ENCODE measurements at places on chromosomes 11 and 22.

DNA sequence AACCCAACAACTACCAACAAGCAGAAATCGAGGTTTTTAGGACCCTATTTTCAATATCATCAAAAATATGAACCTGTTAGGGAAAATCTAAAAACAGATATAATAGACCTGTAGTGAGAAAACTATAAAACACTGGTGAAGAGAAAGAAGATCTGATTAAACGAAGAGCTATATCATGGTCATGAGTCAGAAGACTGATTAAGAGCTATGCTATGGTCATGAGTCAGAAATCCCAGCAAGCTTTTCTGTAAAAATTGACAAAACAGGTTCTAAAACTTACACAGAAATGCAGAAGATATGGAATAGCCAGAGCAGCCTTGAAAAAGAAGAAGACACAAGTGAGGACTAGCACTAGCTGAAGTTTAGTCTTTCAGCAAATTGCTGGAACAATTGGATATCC is 345.0 kb downstream of the TBC1D22A start:
- DNase-seq, result no peak

DNA sequence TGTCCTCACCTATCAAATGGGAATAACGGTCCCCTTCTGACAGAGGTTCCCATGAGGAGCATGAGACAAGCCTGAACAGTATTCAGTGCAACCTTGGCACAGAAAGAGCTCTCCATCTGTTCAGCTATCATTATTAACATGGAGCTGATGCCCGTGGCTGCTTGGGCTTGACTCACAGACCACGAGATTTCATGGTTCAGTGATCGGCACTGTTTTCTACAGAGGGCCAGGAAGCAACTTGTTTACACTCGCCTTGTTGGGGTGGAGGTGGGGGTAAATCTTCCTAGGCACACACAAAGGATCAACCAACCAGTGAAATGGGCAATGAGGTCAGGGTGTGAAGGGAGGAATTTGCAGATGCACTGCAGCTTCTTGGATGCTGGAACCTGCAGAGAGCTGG is 88.2 kb downstream of the CWC15 start:
- DNase-seq, result no peak

DNA sequence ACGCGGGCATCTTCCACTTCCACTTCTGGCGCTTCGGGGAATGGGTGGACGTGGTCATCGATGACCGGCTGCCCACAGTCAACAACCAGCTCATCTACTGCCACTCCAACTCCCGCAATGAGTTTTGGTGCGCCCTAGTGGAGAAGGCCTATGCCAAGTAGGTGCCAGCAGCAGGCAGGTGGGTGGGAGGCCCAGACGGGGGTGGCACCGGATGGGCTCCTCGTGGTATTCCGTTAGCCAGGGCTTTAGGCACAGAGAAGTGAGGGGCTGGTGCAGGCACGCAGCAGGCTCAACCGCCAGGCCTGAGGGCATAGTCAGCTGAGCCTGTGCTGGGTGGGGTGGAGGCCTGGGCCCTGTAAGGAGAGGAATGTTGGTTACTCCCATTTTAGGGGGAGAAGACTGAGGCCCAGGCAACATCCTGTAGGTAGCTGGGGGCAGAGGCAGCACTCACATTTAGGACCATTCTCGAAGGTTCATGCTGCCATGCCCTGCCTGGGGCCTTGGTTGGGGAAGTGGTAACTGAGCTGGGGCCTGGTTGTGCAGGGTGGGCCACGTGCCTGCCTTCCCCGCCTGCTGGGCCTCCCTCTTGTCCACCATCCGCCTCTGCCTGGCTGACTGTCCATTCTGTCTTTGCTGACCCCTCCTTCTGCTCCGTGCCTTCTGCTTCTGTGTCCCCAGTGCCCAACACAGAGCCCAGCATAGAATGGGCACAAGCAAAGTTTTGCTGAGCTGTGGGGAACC is 10.2 kb downstream of the OMP start:
- DNase-seq, result no peak

DNA sequence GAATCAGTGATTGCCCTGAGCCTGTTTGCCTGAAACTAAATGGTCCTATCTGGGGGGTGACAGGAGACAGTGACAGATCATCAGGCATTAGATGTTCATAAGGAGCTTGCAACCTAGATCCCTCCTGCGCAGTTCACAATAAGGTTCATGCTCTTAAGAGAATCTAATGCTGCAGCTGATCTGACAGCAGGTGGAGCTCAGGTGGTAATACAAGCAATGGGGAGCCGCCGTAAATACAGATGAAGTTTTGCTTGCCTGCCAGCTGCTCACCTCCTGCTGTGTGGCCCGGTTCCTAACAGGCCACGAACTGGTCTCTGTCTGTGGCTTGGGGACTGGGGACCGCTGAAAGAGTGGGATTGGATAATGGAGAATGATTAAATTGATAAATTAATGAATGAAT is 14.0 kb downstream of the NOX4 start:
- no peak for DNase-seq

DNA sequence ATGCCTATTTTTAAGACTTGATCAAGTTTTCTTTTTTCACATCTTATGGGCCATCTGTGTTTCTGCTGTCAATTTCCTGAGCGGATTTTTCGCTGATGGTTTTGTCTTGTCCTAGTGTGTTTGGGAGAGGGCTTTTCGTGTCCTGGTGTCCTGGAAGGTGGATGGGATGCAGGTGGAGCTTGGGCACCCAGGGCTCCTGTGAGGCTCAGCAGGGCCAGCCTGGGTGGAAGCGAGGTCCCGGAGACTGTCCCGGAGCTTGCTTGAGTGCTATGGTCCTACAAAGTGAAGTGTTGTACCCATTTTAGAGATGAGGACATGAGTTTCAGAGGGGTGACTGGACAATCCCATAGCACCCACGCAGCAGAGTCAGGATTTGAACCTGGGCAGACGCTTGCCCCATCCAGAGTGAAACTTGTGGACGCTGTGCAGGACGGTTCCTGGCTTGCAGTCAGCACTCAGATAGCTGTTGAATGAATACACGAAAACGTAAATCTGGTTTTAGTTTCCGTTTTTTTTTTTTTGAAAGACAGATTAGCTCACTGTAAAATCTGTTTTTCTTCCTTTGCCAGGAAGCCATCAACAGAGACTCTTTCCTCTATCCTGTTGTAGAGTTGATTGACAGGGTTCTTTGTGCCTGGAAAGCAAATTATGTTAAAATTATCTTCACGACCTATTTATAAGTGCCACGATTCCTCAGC is 64.1 kb downstream of the TBC1D22A start:
- DNase-seq, result no peak

DNA sequence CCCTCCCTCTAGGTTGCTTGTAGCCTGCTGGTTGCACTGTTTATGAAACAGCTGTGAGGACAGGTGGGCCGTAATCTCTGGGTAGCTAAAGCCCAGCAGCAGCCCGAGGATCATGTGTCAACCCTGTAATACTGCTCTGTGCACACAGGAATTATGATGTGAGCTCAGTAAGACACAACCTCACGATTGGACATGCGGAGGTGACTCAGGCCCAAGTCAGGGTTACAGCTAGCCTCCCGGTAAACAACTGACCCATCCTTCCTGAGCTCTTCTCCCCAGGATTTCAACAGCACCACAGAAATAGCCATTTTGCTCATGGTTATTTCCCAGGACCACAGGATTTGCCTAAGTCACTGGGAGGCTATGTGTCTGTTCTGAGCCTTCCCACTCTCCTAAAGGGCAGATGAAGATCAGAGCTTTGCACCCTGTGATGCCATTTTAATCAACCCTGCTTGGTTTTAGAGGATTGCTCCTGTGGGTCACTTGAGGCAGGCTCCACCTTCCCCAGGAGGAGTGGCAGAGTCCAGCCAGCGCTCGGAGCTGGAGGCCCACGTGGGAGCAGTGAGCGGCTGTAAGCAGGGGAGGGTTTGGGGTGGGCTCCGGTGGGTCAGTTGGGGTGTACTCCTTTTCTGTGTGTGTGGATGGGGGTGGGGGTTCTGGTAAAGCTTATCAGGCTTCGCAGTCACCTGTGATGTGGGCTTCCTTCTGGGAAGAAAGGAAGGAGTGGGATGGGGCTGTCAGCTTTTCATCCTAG is at the start of gene AMPD3:
TSS of gene AMPD3 (plus strand) at position 387 of the 754 bp plus-strand sequence. CDS start 6,256 bp downstream, outside the sequence.
- DNase-seq, result no peak

GRCh38 chr11:75398906-75399305 is 412 bp upstream of the RPS3 start:
- no peak for DNase-seq

- DNase-seq, result peak; percentile 71
Measured at GRCh38 chr22:37501610-37502341, 15.6 kb upstream of the MFNG start.

DNA sequence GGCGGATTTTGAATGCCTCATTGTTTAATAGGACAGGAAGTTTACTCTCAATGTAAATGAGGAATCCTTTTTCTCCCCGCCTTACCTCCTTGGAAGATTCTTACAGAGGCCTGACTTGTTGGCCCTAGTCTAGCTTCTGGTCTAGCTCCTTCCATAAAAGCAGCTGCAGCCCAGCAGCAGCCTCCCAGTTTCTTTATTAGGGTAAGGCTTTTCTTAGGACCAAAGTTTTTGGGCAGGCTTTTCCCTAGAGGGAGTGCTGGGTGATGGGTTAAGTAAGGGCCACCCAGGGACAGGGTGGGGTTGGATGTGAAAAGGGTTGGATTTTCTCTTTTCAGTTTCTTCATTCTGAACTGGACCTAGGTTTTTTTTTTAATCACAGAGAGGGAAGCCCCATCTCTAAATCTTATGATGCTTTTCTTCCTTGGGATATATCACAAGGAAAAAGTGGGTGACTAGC is 49.7 kb downstream of the LIF start:
- DNase-seq, result no peak

- DNase-seq, result no peak
Measured at GRCh38 chr22:27801616-27802345, at the start of gene MN1. Gene MN1, minus strand, starts transcription at chr22:27801756. Its CDS starts 1,213 bp downstream, at chr22:27800543.

GRCh38 chr11:127890030-127890615 is 697.2 kb downstream of the ETS1 start:
- DNase-seq, result no peak

DNA sequence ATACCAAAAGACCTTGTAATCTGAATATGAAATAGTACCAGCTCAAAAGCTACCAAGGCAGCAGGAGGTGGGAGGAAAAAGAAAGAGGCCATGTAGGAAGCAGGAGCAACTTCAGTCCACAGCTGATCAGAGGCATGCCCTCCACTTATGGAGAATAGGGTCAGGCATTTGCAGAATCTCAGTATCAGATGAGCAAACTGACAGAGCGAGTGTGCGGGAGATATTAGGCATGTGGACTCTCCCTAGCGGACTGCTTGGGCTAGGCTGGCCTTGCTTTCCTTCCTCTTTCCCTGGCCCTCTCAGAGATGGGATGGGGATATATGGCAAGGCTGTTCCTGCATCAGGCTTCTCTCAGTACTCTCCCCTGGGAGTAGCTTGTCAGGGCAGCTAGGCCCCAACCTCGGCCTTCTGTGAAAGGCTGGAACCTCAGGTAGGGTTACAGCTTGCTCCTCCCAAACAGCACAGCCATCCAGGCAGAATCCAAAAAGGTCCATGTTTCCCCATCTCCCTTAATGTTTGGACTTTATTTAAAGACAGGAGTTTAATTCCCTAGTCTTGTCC is 37.0 kb downstream of the ETS1 start:
- no peak for DNase-seq

GRCh38 chr11:118198370-118198769 is 21.9 kb upstream of the SCN2B start:
- DNase-seq, result peak; percentile 69

- no peak for DNase-seq
Measured at GRCh38 chr11:86670911-86671310, 1.5 kb downstream of the ME3 start.

DNA sequence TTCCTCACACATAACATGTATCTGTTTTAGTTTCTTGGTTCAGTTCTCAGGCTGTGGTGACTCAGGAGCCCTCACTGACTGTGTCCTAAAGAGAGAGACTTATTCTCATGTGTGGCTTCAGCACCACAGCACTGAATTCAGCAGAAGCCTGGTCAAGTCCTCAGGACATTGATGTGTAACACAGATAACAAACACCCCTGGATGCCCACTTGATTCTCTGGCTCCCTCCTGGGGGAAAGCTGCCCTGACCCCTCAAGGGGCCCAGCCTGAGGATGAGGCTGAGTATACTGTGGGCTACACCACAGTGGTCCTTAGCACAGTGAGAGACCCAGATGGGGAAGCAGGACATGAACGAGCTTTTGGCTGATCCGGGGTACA is 87.2 kb upstream of the VPREB1 start:
- no peak for DNase-seq

DNA sequence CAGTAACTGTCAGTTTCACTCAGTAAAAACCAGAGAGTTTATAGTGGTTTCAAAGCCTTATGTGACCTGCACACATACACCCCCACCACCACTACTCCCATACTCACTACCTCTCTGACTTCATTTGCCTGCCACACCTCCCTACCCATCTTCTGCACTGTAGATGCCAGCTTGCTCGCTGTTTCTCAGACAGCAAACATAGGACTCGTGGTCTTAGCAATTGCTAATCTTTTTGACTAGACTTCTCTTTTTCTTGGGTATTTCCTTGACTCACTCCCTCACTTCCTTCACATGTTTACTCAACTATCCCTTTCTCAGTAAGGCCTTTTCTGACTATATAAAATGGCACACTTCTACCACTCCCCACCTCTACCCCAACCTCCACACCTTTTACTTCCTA is 27.8 kb downstream of the CEP295 start:
- DNase-seq, result no peak

GRCh38 chr11:93686226-93686625 is 24.7 kb downstream of the CEP295 start:
- no peak for DNase-seq

DNA sequence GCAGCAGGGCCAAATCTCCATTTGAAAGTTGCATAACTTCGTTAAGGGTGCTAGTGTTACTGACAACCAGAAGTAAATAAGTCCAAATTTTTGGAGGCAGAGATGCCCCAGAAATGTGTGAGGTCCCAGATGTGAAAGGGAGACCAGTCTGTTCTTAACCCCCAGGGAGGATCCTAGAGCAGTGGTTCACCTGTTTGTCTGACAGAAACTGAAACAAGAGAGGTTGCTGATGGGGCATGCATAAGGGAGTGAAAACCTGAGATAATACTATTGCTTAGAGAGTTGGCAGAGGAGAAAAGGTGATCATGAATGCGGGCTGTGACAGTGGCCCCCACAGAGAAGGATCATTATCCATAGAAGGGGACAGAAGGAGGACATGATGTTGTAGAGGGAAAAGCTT is 3.8 kb downstream of the CBLIF start:
- no peak for DNase-seq

- DNase-seq, result no peak
Measured at GRCh38 chr22:20572132-20572802, 64.9 kb downstream of the MED15 start.

DNA sequence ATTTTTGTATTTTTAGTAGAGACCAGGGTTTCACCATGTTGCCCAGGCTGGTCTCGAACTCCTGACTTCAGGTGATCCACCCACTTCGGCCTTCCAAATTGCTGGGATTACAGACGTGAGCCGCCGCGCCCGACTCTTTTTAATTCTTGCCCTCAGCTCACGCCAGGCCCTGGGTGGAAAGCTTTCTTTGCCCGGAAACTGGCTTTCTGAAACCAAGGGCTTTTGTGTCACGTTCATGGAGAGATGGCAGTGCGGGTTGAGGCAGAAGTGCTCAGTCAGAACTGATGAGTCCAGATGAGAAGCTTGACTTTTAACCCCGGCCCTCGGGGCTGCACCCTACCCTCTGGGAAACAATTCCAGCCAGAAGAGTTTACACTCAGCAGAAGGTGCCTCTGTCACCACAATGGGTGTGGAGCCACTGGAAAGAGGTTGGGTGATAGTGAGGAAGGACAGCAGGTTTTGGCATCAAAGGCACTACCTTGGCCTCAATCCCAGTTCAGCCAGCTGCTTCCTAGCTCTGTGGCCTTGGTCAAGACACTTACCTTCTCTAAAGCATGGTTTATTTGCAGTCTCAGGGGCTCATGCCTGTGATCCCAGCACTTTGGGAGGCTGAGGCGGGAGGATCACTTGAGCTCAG is 890 bp upstream of the ARFGAP3 start:
- DNase-seq, result no peak

- no peak for DNase-seq
Measured at GRCh38 chr11:134639586-134640330, 227.7 kb upstream of the B3GAT1 start.

Measured in breast epithelium (tissue), 4 donors.